OCI-LY7 (cell line): ENCODE measurements at places on chromosomes 13 and 19. TPM values are rescaled to one million over a fixed set of nuclear protein-coding genes. Genes with fewer than 3 reads are reported as not detected.

DNA sequence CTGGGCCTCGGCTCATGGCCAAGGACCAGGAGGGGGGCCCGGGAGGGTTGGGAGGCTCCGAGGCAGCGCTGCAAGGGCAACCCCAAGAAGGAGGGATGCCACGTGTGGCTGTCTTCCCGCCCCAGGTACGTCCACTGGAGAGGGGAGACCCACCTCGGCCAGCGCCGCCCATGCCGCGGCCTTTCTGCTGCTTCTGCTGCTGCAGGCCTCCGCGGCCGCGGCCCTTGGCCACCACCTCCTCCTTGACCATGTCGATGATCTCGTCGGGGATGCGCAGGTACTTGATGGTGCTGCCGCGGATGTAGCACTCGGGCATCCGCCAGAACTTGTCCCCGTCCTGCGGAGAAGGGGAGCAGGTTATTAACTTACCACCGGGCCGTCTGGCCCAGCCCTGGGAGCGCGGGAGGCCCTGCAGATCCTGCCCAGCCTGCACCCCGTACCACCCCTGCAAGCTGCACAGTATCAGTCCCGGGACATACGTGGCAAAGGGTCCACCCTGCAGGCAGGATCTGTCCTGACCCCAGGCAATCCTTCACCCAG is 13.3 kb downstream of the LSM4 start:
- DNase-seq = no peak

- no peak for DNase-seq
These were observed 177.4 kb upstream of the OBI1 start for GRCh38 chr13:78836238-78836784.

DNA sequence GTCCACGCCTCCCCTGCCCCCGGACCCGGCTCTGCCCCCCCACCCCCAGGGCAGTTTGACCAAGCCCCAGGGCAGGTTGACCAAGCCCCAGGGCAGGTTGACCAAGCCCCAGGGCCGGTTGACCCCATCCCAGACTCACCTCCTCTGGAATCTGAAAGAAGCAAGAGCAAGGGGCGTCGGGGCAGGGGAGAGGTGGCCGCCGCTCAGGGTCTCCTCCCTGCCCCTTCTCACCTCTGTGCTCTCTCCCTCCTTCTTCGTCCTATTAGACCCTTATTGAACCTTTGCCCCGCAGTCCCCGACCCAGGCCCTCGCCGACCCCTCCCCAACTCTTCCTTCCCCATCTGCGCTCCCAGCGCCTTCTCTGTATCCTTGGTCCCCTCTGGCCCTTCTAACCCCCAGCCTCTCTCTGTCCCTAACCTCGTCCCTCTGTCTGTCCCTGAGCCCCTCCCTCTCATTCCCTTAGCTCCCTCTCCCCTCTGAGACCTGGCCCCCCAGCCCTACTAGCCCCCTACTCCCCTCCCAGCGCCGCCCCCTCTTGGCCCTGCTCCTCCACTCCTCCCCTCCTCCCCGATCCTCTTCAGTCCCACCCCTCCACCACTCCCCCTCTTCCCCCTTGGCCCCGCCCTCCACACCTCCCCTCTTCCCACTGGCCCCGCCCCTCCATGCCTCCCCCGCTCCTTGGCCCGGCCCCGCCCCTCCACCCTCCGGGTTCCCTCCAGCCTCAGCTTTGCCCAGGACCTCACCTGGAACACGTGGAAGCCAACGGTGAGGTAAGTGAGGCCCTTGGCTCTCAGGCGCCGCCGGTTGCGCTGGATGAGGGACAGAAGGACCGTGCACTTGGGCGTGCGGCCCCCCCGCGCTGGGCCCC is 7.6 kb downstream of the CAPN12 start:
- peak; percentile 40 for DNase-seq

GRCh38 chr19:49773663-49774350 is 7.0 kb downstream of the AP2A1 start:
- no peak for DNase-seq

DNA sequence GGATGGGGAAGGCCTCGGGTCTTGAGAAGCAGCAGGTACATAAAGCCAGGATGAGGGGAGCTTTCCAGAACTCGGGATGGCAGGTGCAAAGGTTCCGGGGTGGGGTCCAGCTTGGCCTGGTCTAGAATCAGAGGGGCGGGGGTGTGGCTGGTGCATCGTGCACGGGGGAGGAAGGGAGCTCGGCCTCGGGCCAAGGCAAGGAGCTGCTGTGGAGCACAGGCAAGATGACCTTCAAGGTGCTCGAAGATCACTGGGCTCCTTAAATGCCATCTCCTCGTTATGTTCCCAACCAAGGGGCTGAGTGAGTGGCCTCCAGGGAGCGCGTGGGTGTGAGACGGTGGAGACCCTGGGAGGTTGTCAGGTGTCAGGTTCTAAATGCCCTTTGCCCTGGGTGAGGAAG is 16.1 kb upstream of the SIGLEC11 start:
- DNase-seq = no peak

DNA sequence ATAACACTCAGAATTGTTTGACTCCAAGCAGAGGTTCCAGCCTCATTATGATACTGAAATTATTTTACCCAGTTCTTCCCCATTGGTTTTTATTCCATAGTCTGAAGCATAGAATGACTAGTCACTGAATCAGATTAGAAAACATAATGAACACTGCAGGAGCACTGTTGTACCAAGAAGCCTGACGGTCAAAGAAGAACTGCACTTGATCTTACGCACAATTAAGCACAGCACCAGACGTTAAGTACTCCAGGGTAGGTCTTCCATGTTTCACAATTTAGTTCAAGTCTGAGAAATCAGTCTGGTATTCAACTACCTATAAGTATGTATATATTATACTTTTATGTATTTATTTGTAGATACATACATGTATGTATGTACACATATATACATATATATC is 973.5 kb upstream of the SPRY2 start:
- no peak for DNase-seq

GRCh38 chr19:14021474-14021873 is 6.5 kb upstream of the RLN3 start:
- no peak for DNase-seq

- DNase-seq = no peak
These were observed 8.3 kb upstream of the DZIP1 start for GRCh38 chr13:95652821-95653220.

GRCh38 chr13:43561081-43561480 is 225.7 kb downstream of the ENOX1 start:
- DNase-seq = no peak

DNA sequence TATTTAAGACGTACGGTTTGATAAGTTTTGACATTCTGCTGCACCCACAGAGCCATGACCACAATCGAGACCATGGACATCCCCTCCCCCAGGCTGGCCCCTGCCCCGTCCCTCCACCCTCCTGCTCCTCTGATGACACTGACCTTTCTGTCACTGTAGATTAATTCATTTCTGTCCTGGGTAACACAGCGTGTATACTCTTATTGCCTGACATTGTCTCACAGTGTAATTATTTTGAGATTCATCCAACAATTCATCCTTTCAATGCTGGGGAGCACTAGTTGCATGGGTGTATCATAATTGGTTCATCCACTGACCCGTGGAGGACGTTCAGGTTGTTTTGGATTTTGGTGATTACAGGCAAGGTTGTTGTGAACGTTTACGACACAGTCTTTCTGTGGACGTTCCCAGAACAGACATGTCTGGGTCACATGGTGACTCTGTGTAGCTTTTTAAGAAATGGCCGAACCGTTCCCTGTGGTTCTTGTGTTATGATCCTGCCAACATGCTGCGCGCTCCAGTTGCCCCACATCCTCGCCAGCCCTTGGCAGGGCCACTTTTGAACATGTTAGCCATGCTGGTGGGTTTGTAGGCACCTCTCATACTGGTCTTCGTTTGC is 41.9 kb downstream of the C13orf46 start:
- DNase-seq = no peak

The NLRP11 gene
- 91.6 and 112 TPM in 2 replicates for total RNA-seq

The IZUMO2 gene
- total RNA-seq = not detected in 2 replicates

The ANKRD10 gene
- total RNA-seq = 86.0 and 88.7 TPM in 2 replicates

- no peak for DNase-seq
These were observed 17.8 kb upstream of the ZNF730 start for GRCh38 chr19:23098988-23099387.

GRCh38 chr13:30807392-30807791 is 72.0 kb downstream of the ALOX5AP start:
- no peak for DNase-seq

- DNase-seq = peak; percentile 98
These were observed 11.0 kb downstream of the MOB3A start for GRCh38 chr19:2084993-2085720.

- DNase-seq = no peak
These were observed 367.3 kb downstream of the DCT start for GRCh38 chr13:94112227-94112626.

DNA sequence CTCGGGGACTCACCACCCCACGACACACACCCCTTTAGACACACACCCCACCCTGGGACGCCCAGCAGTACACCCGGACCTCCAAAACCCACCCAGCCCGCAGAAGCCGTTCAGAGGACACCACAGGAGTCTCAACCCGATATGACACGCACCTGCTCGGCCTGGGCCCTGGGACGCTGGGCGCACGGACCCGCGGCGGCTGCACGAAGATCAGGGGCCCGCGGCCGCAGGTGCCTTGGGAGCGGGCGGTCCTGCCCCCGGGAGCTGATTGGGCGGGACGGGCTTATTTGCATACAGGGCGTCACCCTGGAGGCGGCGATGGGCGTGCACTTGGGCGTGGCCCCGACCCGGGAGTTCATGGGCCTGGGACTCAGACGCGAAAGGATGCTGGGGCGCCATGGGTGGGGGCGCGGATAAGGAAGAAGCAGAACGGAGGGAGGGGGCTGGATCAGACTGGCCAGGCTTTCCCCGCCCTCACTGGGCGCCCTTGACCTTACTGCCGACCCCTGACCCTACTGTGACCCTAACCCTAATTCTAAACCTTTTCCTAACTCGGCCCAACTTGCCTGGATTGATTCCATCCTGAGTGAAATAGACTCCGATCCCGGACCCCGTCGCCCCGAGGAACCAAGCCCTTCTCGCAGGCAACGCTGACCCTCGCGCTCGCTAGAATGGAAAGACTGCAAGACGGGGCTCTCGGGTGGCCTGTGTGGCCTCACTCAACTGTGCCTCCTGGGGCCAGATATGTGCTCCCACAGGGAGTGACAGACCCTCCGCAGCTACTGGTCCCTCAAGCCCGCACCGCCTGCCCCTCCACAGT is at the start of gene MEF2B:
TSS of gene MEF2B (minus strand) at position 211 of the 820 bp plus-strand sequence. CDS start 19,528 bp downstream, outside the sequence.
- DNase-seq = peak; percentile 96

DNA sequence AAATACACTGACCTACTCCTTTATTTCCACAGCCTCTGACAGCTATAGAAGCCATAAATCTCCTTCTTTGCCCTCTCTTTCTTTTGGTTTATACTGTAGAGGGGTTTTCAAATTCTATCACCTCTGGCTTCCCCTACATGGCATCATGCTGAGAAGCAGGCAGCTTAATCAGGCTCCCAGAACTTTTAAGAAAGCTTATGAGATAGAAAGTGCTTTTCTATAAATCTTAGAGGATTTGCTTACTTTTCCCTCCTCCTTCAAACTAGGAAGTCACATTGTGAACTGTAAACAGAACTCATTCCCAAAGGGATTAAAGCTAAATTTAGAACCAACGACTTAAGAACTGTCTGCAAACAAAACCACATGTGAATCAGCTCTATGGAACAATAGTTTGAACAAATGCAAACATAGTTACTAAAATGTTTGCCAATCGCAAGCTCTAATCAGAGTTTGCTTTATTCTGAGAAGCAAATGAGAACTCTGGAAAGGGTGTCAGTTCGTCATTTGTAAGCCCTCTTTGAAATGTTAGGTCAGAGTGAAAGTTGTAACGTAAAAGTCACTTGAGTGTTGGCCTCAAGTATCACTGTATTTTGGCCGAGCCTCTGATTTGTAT is 344.1 kb downstream of the RFC3 start:
- DNase-seq = no peak

DNA sequence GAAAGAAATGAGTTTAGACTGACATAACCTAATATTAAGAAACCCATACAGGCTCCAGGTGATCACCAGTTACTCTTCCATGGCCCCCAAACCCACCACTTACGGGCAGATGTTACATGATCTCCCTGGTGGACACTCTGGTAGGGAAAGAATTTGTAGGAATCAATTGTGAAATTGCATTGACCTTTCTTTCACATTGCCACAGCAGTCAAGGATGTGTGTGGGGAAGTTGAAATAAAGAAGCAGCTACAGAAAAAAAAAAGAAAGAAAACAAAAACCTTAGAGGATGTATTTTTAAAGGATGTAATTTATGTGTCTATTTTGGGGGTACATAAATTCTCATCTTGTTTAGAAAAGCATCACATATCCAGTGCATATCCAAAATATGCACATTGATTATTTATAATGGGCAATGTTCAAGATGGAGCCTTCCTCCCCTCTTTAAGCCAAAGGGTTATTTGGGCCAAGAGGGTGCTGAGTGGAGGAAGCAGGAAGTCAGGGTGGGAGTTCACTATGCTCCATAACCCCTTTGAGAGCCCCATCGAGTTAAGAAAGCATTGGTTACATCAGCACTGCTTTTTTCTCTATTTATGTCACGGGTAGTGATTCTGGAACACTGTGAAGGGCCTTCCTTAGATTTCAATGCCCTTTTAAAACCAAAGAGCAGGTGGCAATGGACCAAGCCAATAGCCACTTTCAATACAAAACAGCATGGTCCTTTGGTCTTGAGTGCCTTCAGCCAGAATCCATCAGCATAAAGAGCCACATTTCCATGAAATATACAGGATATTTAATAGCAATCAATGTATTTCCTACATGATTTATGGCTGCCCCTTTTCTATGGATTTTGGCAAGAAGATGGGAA is 169.6 kb downstream of the LACC1 start:
- no peak for DNase-seq

GRCh38 chr13:38309397-38309796 is 40.3 kb upstream of the UFM1 start:
- no peak for DNase-seq
